Erythroblast (primary cell): ENCODE measurements at places on chromosomes 6 and 20.

DNA sequence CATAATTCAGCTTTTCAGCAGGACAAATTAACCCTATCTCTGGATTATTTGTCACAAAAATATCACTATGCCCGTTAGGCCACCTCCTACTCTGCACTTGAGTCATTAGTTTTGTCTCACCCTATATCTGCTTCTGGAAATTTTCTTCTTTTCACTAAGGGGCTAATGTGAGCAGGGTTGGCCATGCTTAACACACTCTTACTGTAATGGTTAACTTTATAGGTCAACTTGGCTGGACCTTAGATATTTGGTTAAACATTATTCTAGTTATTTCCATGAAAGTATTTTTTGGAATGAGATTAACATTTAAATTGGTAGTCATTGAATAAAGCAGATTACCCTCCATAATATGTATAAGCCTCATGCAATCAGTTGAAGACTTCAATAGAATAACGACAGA is 394.6 kb upstream of the PTCHD4 start:
- DNase-seq, result no peak

- no peak for DNase-seq
Observed at GRCh38 chr20:14617123-14617522, 279.7 kb upstream of the FLRT3 start.

DNA sequence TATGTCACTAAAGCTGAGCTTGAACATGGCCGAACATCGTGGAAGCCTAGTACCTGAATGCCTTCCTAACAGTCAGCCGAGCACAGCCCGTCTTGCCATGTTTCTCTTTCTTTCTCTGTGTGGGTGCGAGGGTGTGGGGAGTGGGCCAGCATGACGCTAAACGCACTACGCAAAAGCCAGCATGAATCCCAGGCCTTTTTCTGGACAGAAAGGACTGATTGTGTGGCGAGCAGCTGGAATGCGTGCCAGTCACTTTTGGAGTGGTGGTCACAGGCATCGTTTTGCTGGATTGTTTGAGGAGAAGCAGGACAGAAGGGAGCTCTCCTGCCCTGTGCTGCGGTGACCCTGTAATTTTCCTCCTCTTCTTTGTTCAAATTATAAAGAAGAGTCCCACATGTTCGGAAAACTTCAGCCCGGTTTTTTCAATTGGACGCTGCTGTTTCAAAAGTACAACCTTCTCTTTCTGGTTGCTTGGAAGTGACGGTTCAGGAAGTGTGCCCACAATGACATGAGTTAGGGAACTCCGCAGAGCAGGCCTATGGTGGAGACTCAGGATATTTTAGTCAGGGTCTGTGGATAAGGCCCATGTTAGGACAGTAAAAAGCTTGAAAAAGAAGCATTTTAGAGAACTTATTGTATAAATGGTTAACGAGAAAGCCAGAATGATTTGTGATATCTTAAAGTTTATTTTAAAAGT is 54.3 kb downstream of the PDE7B start:
- DNase-seq, result no peak

DNA sequence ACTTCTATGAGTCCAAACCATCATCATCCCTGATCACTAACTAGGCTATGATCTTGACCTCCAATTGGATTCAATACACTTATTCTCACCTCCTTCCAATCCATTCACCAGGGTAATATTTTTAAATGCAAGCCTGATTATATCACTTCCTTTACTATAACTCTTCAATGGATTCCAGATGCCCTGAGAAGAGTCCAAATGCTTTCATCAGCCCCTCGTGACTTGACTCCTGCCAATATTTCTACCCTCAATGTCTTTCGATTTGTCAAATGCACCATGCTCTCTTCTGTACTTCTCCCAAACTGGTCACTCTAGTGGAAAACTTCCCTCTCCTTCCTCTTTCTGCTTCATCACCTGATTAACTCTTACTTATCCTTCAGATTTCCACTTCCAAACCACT is 70.8 kb downstream of the CD164 start:
- no peak for DNase-seq

DNA sequence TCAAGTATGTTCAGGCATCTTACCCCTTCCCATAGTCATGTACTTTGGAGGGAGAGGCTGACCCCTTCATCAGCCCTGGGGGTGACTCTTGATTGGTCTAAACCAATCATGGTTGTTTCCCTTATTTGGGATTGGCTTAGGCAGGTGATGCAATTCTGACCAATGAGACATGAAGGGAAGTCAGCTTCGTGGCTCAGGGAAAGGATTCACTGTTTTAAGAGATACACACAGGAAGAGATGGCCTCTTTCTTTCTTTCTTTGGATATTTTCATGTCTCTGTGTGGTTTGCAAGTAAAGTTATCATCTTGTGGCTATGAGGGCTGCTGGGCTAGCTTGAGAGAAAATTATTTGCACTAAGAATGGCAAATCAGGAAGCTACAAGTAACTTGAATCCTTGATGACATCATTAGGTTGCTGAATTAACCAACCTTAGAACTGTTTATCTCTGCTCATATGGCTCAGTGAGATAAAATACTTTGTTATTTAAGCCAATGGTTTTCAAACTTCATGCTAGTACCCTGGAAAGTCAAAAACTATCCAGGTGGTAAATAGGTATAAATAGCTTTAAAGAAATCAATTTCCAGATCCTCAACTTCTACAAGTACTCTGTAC is 144.2 kb upstream of the CENPW start:
- peak; percentile 22 for DNase-seq

DNA sequence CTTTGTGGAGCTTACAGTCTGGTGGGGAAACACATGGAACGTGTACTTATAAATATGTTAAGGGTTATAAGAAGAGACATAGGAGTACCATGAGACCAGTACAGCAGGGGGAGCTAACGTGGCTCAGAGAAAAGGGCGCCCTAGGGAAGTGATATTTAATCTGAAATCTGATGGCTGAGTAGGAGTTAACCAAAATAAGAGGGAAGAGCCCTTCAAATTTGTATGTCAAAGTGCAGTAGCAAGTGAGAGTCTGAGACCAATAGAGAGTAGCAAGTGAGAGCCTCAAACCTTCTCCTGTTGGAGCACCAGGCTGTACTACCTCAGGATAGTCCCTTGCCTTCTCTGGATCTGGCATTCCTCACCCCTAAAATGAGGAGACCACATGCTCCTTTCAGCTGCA is 6.1 kb upstream of the PKIG start:
- DNase-seq, result peak; percentile 52

GRCh38 chr6:72724545-72724944 is 102.7 kb downstream of the KCNQ5 start:
- no peak for DNase-seq

- DNase-seq, result no peak
Observed at GRCh38 chr20:1874450-1875182, 20.6 kb upstream of the SIRPA start.
